ENCODE measurements at places on chromosomes 2 and 18.

- no peak for DNase-seq
Observed at GRCh38 chr2:95044601-95045000, 19.1 kb downstream of the MAL start.

DNA sequence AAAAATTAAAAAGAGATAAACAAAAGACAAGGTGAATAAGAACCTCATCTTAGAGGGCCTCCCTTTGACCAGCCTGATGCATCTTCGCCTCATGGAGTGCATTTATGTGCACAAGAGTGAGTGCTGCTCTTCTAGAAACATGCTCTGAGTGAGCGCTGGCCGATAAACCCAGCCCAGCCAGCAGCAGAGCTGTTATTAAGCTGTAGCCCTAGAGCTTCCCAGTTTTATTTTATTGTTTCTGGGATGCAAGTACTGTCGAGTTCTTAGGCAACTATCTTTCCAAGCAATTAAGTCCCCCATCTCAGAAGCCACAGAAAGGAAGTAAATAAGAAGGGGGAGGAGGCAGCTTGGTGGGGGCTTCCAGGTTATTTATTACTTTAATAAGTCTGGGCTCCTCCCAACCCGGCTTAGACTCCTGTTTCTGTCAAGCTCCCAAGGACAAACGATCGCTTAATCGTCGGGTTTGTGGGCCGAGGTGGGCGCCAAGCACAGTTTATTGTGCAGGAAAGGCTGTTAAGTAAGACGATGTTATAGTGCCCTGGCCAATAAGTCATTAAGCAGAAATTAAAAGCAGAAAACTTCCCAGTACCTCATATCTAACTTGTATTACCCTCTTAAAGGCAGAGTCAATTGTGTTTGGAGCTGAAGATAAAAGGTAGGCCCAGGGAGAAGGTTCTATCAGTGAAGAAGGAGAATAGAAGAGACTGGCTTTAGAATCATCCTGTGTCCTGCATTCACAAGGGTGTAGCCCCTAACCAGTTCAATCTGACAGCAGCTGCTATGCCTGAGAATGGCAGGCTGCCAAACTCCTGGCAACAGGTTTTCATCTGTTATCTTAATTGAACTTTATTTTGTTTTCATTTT lies 176.3 kb downstream of the PIK3C3 start:
- DNase-seq: no peak

DNA sequence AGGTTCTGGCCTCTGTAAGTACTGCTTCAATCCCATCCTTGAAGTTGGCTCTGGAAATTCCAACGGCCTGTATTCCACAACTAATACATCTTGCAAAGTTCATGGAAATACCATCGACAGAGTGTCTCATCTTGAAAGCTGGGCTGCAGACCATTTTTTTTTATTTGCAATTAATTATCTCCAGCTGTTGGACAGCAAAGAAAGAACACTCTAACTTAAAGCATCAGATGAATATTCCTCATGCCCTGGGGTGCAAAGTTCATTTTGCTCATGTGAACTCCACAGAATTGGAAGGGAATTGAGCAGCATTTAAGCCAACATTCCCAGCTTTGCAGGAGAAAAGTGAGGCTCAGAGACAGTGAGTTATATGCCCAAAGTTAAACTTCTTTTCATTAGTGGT lies 96.5 kb upstream of the PIEZO2 start:
- DNase-seq: no peak

DNA sequence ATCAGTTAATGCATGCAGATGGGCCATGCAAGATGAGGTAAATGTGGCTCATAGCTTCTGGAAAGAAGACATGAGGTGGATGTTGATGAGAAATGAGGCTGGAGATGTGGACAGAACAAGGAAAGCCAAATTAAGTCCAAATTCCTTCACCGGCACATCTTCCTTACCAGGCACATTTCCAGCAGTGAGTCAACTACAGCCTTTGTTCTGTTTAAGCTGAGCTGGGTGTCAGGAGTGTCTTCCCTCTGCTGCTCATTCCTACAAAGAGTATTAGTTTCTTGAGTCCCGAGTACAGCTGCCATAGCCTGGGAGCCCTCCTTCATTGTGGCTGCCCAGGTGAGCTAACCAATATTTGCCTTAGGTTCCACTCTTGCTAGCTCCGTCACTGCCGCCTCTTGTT lies 945.0 kb downstream of the SLC4A3 start:
- no peak for DNase-seq

GRCh38 chr2:151518802-151519201 lies 109.1 kb downstream of the RIF1 start:
- no peak for DNase-seq

DNA sequence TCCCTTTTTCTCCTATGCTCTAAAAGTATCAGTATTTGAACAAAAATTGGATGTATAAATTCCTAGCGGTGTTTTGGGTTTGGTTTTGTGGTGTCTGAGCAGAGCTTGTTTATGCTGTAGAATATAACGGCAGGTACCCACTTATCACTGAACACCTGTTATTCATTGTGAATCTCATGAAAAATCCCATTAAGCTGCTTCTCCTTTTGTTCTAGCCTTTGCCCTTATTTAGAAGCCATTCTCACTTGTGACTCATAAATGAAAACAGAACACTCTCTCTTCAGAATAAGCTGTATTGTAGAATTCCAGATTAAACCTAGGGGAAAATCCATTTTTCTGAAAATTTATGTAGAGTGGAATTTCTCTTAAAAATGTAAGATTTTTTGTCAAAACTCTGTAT lies 104.0 kb downstream of the PRPF40A start:
- no peak for DNase-seq

DNA sequence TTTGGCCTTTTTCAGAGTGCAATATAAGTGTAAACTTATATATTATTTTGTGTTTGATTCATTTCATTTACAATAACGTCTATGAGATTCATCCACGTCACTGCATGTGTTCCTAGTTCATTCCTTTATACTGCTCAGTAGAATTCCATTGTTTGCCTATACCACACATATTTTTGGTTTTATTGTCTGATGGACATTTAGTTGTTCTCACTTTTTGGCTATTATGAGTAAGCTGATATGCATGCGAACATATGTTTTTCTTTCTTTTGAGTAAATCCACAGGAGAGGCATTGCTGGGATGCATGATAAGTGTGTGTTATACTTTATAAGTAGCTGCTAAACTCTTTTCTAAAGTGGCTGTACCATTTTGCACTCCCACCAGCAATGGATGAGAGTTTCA lies 314.8 kb upstream of the HS6ST1 start:
- DNase-seq: no peak

- no peak for DNase-seq
Observed at GRCh38 chr2:43251171-43251731, 24.8 kb upstream of the ZFP36L2 start.
